ENCODE measurements at places on chromosomes 2 and 18. TPM values are rescaled to one million over a fixed set of nuclear protein-coding genes. Genes with fewer than 3 reads are reported as not detected.

COLEC11 gene
- under 0.01 TPM for total RNA-seq

SP5 gene
- not detected for total RNA-seq

DNA sequence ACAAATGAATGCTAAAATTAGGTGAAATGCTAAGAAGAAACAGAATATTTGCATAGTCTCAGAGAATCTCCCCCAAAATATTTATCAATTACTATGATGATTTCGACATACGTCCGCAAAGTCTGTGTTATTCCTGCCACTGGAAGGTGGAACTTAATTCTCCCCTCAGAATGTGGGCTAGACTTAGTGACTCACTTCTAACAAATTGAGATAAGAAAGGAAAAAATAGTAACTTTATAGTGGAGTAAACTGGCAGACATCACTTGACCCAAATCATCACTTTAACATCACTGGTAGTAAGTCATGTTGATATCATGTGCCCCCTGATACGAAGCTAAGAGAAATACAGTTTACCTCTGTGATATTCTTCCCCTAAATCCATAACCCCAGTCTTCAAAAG is 23.5 kb downstream of the HADHB start:
- H3K4me1 ChIP-seq, result peaks cover 30% of the 10 kb centered on the region
- H3K4me3 ChIP-seq, result no peak overlapping the region
- DNase-seq, result no peak
- H3K27me3 ChIP-seq, result no peaks in the 10 kb centered on the region
- H3K27ac ChIP-seq, result peak overlapping the region; percentile 59

DNA sequence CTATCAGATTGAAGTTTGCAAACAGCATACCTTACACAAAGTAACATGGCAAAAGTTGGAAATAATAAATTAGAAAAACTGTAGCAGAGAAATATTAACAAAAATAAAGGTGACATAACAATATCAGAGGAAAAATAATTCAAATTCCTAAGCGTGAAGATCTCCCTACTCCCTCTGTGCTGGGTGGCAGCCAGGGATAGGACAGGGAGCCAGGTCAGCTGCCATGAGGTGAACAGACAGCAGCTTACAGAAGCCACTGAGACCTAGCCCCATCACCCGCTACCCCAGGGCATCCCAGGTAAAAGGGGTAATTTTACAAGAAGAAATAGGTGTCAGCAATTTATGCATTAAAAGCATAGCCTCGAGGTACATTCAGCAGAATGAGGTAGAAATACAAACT is 423.8 kb upstream of the HS6ST1 start:
- H3K4me1 ChIP-seq, result no peaks in the 10 kb centered on the region
- no peak overlapping the region for H3K27ac ChIP-seq
- no peak overlapping the region for H3K4me3 ChIP-seq
- DNase-seq, result no peak

GRCh38 chr18:76496194-76496890 is 1.3 kb upstream of the ZNF516 start:
- peaks cover 7% of the 10 kb centered on the region for H3K4me1 ChIP-seq
- peak; percentile 92 for DNase-seq
- H3K4me3 ChIP-seq, result peak overlapping the region; percentile 82
- no peaks in the 10 kb centered on the region for H3K36me3 ChIP-seq
- H3K27me3 ChIP-seq, result no peaks in the 10 kb centered on the region

DNA sequence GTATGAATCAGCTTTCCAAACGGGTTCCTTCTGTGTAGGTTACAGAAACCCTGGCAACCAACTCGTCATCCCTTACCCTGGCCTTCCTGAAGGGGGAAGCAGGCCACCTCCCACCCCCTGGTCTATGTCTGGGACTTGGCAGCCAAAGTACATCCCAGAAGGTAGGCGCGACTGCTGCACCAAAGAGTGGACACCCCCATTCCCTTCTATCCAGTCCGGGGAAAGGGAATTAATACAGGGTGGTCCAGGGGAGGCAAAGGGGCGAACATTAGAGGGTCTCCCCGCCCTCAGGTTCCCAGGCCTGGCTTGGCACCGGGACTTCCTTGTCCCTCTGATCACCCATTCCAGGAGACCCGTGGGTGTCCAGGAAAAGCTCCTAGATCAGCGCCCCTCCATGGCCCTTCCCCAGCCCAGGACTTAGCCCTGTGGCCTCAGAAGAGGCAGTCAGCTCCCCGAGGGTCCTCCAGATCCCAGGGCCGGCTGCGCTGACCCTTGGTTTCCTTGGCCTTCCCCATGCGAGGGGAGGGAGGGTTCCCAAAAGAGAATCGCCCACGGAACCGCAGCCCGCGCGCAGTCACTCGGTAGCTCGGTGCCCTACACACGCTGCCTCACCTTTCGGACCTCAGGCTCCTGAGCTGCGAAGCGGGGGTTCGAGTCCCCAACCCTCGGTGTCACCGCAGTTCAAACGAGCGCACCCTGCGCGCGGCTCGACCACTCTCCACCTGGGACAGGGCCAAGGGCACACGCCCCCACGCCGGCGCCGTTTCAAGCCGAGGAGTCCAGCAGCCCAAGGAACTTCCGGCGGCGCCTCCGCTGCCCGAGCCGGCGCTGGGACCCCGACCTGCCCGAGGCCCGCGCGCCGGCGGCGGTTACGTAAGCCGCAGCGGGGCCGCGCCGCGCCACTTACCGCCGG is at the start of gene PER2:
Gene PER2, minus strand, starts transcription at position 874 of the 913 bp plus-strand sequence. CDS start 10,674 bp downstream, outside the sequence.
- peak within 1 kb of the TSS; percentile 99 for H3K27ac ChIP-seq
- H3K36me3 ChIP-seq, result no peaks in the 10 kb centered on the region
- peak; percentile 97 for DNase-seq
- peak within 1 kb of the TSS; percentile 88 for H3K4me3 ChIP-seq

DNA sequence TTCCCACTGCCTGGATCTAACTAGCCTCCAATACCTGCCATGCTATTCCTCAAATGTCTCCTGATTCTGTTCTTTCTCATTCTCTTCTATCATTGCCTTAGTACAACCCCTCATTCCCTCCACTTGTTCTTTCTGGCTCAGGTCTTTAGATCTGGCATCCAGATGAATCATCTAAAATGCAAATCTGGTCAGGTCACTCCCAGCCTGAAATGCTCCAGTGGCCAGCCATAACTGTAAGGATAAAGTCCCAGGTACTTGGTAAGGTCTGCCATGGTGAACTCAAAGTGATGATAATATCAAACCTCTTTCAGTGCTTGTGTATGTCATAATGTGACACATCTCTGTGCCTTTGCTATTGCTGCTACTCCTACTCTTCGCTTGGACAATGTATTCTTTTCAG is 2.9 kb upstream of the SNRNP27 start:
- H3K4me1 ChIP-seq, result peaks cover 13% of the 10 kb centered on the region
- H3K36me3 ChIP-seq, result peaks cover 2% of the 10 kb centered on the region
- H3K27ac ChIP-seq, result no peak overlapping the region
- H3K4me3 ChIP-seq, result no peak overlapping the region
- no peaks in the 10 kb centered on the region for H3K27me3 ChIP-seq
- no peak for DNase-seq

DNA sequence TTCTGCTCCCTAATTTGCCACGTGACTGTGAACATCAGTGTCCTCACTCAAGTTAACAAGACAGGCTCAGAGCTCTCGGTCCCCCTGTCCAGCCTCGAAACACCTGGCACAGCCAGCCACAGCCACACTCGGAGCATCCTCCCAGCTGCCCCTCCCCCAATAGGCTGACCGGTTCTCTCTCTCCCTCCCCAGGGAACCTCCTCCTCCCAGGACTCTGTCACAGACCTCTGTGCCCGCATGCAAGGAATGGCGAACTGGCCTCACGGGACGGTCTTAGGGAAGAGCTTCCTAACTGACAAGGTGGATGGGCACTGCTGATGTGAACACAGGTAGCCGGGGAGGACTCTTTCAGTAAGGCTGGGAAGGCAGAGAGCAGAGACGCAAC is 18.8 kb downstream of the CYP26B1 start:
- DNase-seq, result no peak
- peaks cover 32% of the 10 kb centered on the region for H3K27me3 ChIP-seq
- no peaks in the 10 kb centered on the region for H3K36me3 ChIP-seq
- H3K4me3 ChIP-seq, result no peak overlapping the region

GRCh38 chr2:1286929-1287328 is 126.3 kb upstream of the TPO start:
- no peaks in the 10 kb centered on the region for H3K4me1 ChIP-seq
- no peaks in the 10 kb centered on the region for H3K27me3 ChIP-seq
- H3K36me3 ChIP-seq, result no peaks in the 10 kb centered on the region

GRCh38 chr18:48777026-48777743 is 173.6 kb downstream of the SMAD7 start:
- peak overlapping the region; percentile 42 for H3K27ac ChIP-seq
- no peaks in the 10 kb centered on the region for H3K27me3 ChIP-seq
- peaks cover 47% of the 10 kb centered on the region for H3K4me1 ChIP-seq
- DNase-seq, result peak; percentile 98
- H3K36me3 ChIP-seq, result peaks cover 14% of the 10 kb centered on the region
- H3K4me3 ChIP-seq, result no peak overlapping the region

DNA sequence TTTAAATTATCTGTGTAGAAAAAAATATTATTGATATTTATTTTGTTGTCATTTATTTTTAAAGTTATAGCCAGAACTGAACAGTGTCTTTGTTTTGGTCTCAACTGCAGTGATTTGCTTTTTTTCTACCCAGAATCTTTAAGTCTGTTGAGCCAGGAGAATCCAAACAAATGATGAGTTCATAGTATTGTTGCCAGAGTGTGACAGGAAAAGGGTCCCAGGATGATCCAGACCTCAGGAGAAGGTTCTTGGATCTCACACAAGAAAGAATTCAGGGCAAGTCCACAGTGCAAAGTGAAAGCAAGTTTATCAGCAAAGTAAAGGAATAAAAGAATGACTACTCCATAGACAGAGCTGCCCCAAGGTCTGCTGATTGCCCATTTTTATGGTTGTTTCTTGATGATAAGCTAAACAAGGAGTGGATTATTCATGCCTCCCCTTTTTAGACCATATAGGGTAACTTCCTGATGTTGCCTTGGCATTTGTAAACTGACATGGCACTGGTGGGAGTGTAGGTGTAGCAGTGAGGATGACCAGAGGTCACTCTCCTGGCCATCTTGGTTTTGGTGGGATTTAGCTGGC is 127.1 kb downstream of the AGPS start:
- no peak overlapping the region for H3K4me3 ChIP-seq
- no peak overlapping the region for H3K27ac ChIP-seq
- DNase-seq, result no peak
- no peaks in the 10 kb centered on the region for H3K4me1 ChIP-seq

DNA sequence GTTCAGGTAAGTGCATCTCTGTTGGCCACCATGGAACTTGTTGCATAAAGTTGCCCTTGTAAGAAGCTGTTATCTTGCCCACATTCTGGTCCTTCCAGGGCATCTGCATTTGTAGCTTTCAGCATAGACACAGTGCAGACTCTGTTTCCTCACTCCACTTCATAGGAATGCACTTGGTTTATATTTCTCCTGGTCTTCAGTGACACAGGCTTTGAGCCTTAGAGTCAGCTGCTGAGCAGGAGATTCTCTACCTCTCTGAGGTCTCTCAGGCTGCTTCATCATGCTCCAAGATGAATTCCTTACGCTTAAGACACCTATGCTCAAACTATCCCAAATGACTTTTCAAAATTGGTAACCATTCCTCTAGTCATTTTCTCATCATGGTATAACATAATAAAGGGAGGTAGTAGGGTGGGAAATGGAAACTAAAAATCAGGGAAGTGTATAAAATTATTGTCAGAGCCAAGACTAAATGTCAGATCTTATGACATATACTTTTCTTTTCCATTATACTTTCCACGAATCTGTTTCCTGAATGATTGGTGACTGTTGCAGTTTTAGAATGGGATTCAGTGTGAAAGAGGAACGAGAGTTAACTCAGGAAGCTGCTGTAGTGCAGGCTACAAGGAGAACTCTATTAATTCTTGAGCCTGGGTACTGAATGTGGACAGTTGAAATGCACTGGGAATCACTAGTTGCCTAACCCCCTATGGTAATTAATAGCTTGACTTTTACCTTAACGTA is 72.0 kb downstream of the GALNT1 start:
- H3K27ac ChIP-seq, result no peak overlapping the region
- H3K36me3 ChIP-seq, result peaks cover 20% of the 10 kb centered on the region
- DNase-seq, result no peak
- H3K4me1 ChIP-seq, result no peaks in the 10 kb centered on the region
- H3K4me3 ChIP-seq, result no peak overlapping the region

GRCh38 chr2:149573760-149574159 is 13.8 kb downstream of the MMADHC start:
- H3K27me3 ChIP-seq, result no peaks in the 10 kb centered on the region
- peaks cover 86% of the 10 kb centered on the region for H3K36me3 ChIP-seq
- DNase-seq, result no peak
- H3K4me1 ChIP-seq, result no peaks in the 10 kb centered on the region

GRCh38 chr2:197949224-197949623 is 144.8 kb downstream of the PLCL1 start:
- no peak for DNase-seq
- H3K36me3 ChIP-seq, result no peaks in the 10 kb centered on the region
- H3K27me3 ChIP-seq, result peaks cover 21% of the 10 kb centered on the region
- no peak overlapping the region for H3K27ac ChIP-seq
- no peaks in the 10 kb centered on the region for H3K4me1 ChIP-seq
- H3K4me3 ChIP-seq, result no peak overlapping the region

- no peak overlapping the region for H3K4me3 ChIP-seq
- peak; percentile 94 for DNase-seq
- H3K36me3 ChIP-seq, result no peaks in the 10 kb centered on the region
These were observed 7.9 kb downstream of the PCBP1 start for GRCh38 chr2:70094978-70095719.

DNA sequence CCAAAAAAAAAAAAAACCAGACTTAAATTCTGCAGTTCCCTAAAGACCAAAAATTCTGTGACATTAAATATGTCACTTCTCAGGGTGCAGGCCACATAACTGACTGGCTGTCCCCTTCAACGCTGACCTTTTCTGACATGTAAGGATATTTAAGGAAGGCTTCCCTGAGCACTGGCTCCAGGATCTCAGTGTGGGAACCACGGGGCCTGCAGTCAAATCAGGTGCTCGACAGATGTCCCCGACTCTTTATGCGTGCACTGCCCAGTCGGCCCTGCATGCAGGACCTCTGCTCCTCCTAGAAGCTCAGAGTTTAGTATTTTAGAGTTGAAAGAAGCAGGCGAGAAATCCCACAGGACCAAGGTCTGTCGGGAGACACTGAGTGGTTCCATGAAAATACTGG is 69.4 kb upstream of the POMC start:
- peaks cover 10% of the 10 kb centered on the region for H3K4me1 ChIP-seq
- peaks cover 47% of the 10 kb centered on the region for H3K36me3 ChIP-seq
- DNase-seq, result peak; percentile 26

- no peak overlapping the region for H3K4me3 ChIP-seq
- DNase-seq, result no peak
- H3K27ac ChIP-seq, result peak overlapping the region; percentile 96
- H3K4me1 ChIP-seq, result peaks cover 50% of the 10 kb centered on the region
- H3K27me3 ChIP-seq, result no peaks in the 10 kb centered on the region
- no peaks in the 10 kb centered on the region for H3K36me3 ChIP-seq
These were observed 38.1 kb upstream of the STAT1 start for GRCh38 chr2:191051825-191052778.

Data from osteoblast (primary cell).